ENCODE measurements at places on chromosomes 2 and 18. TPM values are rescaled to one million over a fixed set of nuclear protein-coding genes. Genes with fewer than 3 reads are reported as not detected.
A peak's percentile ranks its signal among the peaks of the same experiment; 100 is the strongest.

GRCh38 chr2:5777131-5777535, 84.9 kb downstream of the SOX11 start:
- DNase-seq = peak; percentile 44
- no peaks in the 10 kb centered on the region for H3K36me3 ChIP-seq
- H3K4me3 ChIP-seq = no peak overlapping the region
- peaks cover 5% of the 10 kb centered on the region for H3K4me1 ChIP-seq
- no peaks in the 10 kb centered on the region for H3K27me3 ChIP-seq

DNA sequence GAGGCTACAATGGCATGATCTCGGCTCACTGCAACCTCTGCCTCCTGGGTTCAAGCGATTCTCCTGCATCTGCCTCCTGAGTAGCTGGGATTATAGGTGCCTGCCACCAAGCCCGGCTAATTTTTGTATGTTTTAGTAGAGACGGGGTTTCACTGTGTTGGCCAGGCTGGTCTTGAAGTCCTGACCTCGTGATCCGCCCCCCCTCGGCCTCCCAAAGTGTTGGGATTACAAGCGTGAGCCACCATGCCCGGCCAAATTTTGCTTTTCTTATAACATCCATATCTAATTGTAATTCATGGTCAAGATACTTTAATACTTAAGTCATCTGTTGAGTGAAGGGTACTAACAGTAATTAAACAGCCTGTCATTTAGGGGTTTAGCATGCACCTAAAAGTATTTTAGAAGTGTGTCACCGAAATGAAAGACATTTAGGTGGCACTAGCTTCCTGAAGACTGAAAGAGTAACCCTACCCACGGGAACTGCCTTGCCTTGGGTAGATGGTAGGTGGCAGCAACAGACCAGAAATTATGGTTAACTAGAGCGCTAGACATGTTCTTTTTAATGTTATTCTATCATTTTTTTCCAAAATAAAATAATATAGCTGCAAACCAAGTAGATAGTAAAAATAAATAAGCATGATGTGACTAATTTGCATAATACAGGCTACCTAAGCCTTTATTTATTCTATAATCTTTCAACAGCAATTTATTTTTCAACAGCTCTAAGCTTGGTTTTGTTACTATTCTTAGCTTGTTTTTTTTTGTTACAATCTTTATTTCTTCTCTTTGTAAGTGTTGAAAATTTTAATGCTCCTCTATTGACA, 8.6 kb upstream of the ACYP2 start:
- no peaks in the 10 kb centered on the region for H3K36me3 ChIP-seq
- no peak overlapping the region for H3K27ac ChIP-seq
- H3K27me3 ChIP-seq = no peaks in the 10 kb centered on the region
- H3K4me1 ChIP-seq = peaks cover 3% of the 10 kb centered on the region
- H3K4me3 ChIP-seq = no peak overlapping the region

RGPD4 gene
- not detected for total RNA-seq

DNA sequence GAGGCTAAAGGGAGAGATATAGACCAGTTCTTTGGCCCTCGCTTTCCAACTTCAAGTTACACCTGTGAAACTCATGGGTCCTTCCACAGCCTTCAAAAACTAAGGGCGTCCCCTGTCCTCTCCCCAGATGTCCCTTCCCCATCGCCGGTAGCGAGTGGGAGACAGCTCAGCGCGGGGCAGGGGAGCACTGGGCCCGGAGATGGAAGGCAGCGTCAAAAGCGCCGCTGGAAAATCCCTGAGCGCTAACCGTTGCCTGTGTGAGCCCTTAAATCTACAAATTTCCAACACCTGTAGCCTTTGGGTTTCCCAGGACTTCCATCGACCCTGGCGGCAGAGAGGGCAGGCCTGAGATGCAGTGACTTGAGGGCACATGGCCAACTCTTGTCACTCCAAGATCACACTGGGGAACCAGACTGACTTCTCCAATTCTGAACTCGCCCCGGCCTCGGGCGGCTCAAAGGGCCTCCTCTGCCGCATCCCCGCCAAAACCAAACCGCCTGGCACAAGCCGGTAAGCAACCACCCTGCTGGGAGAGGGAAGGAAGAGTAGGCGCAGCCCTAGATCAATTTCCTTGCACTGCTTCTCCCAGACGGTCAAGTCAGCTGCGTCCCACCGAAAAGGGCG, 879 bp upstream of the EPAS1 start:
- H3K4me1 ChIP-seq = peaks cover 7% of the 10 kb centered on the region
- peak overlapping the region; percentile 52 for H3K4me3 ChIP-seq
- H3K27me3 ChIP-seq = no peaks in the 10 kb centered on the region
- peak overlapping the region; percentile 43 for H3K27ac ChIP-seq

EFR3B gene
- 0.90 TPM for total RNA-seq

DNA sequence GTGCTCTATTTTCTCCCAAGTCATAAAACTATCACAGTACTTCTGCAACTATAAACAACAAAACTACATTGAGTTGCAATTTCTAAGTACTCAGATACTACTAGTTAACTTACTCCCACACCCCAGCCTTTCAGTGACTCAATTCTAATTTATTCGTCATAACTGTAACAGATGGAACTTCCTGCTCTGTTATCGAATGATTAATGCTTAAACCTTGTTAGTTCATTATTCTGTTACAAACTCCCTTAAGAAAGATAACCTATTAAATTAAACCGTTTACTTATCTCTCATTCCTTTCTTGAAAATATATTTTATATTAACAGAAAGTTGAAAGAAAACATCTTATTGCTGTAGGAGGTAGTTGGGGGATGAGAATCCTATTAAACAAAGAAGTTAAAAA, 17.0 kb downstream of the TNFAIP6 start:
- H3K4me3 ChIP-seq = no peak overlapping the region
- peaks cover 2% of the 10 kb centered on the region for H3K4me1 ChIP-seq
- peak; percentile 91 for DNase-seq
- no peaks in the 10 kb centered on the region for H3K27me3 ChIP-seq
- H3K36me3 ChIP-seq = no peaks in the 10 kb centered on the region

- peaks cover 15% of the 10 kb centered on the region for H3K4me1 ChIP-seq
- H3K27me3 ChIP-seq = no peaks in the 10 kb centered on the region
- H3K36me3 ChIP-seq = no peaks in the 10 kb centered on the region
- peak; percentile 52 for DNase-seq
- H3K27ac ChIP-seq = peak overlapping the region; percentile 96
Measured at GRCh38 chr18:75246721-75247610, 36.4 kb downstream of the TSHZ1 start.

GRCh38 chr2:151840216-151841046, 12.2 kb upstream of the ARL5A start:
- no peak for DNase-seq
- no peaks in the 10 kb centered on the region for H3K27me3 ChIP-seq
- no peak overlapping the region for H3K4me3 ChIP-seq
- no peaks in the 10 kb centered on the region for H3K36me3 ChIP-seq

- no peaks in the 10 kb centered on the region for H3K36me3 ChIP-seq
- H3K27me3 ChIP-seq = peaks cover 1% of the 10 kb centered on the region
- DNase-seq = no peak
- H3K4me3 ChIP-seq = no peak overlapping the region
Measured at GRCh38 chr2:98881153-98881650, 54.8 kb downstream of the CRACDL start.

DNA sequence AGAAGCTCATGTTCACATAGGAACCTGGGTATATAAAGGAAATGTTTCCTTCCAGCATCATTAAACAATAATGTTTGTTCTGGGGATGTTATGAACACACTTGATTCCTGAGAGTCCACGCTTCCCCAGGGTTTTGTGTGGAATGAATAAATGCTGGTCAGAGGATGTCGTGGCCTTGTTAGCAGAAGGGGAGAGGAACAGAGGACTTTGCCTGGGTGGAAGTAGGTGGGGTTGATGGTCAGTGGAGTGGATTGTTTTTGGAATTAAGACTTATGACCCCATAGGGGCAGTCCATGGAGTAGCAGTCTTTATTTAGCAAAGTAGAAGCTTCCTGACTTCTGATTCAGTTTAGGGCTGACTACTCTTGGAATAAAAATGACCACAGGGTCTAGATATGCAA, 139.6 kb downstream of the MYO1B start:
- H3K36me3 ChIP-seq = peaks cover 33% of the 10 kb centered on the region
- no peak overlapping the region for H3K4me3 ChIP-seq
- peaks cover 28% of the 10 kb centered on the region for H3K4me1 ChIP-seq
- peak; percentile 15 for DNase-seq
- H3K27ac ChIP-seq = peak overlapping the region; percentile 80

EVA1A gene
- 89.2 TPM for total RNA-seq

DNA sequence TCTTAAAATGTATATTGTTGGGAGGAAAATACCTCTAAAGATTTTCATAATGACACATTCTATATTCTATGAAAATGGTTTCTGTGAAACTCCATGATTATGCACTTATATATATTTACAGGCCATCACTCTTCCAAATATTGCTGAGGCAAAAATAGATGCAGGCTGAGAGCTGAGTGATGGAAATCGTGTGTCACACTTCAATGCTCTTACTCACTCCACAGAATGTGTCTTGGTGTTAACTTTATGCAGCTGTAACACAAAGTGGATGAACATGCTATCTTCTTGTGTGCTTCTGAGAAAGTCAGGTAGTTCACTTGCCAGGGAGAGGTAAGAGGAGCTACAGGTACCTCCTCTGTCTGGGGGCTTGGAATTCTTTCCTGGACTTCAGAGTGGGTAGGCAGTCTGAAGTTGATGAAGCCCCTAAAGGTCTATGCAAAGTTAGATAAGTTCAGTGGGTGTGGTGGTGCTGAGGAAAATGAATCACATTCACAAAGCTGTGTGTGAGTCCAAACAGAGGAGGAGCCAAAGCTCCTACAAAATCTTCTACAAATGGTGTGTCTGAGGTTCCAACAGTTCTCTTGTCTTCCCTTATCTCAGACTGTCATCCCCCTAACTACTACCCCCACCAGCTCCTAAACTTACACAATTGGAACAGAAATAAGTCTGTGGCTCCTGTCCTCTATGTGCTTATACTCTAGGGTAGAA, 74.2 kb upstream of the ST6GAL2 start:
- no peak overlapping the region for H3K4me3 ChIP-seq
- no peaks in the 10 kb centered on the region for H3K4me1 ChIP-seq
- no peak for DNase-seq
- H3K36me3 ChIP-seq = no peaks in the 10 kb centered on the region

SEPTIN10 gene
- 83.9 TPM for total RNA-seq

GRCh38 chr2:211673133-211673905, 865.3 kb downstream of the ERBB4 start:
- no peaks in the 10 kb centered on the region for H3K36me3 ChIP-seq
- DNase-seq = no peak
- no peaks in the 10 kb centered on the region for H3K27me3 ChIP-seq
- no peaks in the 10 kb centered on the region for H3K4me1 ChIP-seq

DNA sequence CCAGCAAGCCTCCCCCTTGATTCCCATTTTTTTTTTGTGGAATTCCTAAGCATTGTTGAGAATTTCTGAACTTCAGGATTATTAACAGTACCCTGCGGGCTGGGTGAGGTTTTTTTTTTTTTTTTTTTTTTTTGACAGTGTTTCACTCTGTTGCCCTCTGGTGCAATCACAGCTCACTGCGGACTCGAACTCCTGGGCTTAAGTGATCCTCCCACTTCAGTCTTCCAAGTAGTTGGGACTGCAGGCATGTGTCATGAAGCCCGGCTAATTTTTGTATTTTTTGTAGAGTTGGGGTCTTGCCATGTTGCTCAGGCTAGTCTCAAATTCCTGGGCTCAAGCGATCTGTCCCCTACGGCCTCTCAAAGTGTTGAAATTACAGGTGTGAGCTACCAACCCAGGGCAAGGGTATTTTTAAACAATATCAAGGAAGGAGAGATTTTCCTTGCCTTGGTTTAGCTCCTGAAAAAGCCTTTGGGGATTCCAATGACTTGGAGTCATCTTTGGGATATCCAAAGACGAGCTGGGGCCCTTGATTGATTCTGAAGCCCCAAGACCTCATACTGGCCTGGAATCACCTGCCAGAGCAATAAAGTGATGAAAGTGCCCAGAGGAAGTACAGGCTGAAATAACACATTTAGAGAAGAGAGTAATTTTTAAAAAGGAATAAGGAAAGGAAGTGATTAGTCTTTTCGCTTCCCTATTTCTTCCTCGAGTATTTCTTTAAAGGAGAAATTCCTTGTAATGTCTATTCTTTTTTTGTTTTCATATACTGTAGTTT, 240.2 kb downstream of the TGIF1 start:
- H3K27me3 ChIP-seq = no peaks in the 10 kb centered on the region
- H3K4me3 ChIP-seq = no peak overlapping the region
- peaks cover 9% of the 10 kb centered on the region for H3K4me1 ChIP-seq
- H3K36me3 ChIP-seq = no peaks in the 10 kb centered on the region
- no peak for DNase-seq
- H3K27ac ChIP-seq = no peak overlapping the region

KCNE4 gene
- total RNA-seq = 8.3 TPM

DNA sequence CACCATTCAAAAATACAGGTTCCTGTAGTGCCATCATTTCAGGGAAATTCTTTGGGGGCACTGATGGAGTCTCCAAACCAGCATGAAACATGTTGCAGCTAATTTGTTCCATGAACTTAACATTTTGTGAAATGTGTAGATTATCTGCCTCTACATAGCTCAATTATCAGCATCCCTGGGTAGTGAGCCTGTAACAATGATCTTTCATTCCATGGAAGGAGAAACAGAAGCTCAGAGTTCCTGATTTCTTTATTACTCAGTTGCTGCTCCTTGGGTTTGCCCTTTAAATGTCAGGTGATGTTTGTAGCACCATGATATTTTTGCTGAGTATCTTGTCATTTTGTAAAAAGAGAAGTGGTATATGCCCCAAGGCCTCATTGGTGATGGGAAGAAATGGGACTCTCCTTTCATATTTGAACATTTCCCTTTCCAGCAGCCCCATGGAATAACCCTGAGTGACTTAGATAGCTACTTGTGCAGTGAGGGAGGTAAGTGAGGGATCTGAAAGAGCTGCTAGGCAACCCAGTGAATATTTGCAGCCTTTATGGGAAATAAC, 146.9 kb downstream of the CERS6 start:
- no peaks in the 10 kb centered on the region for H3K4me1 ChIP-seq
- H3K4me3 ChIP-seq = no peak overlapping the region
- no peaks in the 10 kb centered on the region for H3K36me3 ChIP-seq
- no peak overlapping the region for H3K27ac ChIP-seq

LHCGR gene
- under 0.01 TPM for total RNA-seq

KCNJ3 gene
- total RNA-seq = not detected

- H3K36me3 ChIP-seq = no peaks in the 10 kb centered on the region
- H3K27ac ChIP-seq = no peak overlapping the region
- peaks cover 20% of the 10 kb centered on the region for H3K27me3 ChIP-seq
- DNase-seq = peak; percentile 30
- no peaks in the 10 kb centered on the region for H3K4me1 ChIP-seq
Measured at GRCh38 chr2:10254373-10255188, 48.1 kb upstream of the HPCAL1 start.

GRCh38 chr2:58834404-58834803, 593.3 kb upstream of the FANCL start:
- H3K4me1 ChIP-seq = no peaks in the 10 kb centered on the region
- H3K27ac ChIP-seq = no peak overlapping the region
- no peak overlapping the region for H3K4me3 ChIP-seq

FNDC4 gene
- total RNA-seq = 7.3 TPM

All from IMR-90 (cell line).